ENCODE measurements at places on chromosomes 3 and 15.

DNA sequence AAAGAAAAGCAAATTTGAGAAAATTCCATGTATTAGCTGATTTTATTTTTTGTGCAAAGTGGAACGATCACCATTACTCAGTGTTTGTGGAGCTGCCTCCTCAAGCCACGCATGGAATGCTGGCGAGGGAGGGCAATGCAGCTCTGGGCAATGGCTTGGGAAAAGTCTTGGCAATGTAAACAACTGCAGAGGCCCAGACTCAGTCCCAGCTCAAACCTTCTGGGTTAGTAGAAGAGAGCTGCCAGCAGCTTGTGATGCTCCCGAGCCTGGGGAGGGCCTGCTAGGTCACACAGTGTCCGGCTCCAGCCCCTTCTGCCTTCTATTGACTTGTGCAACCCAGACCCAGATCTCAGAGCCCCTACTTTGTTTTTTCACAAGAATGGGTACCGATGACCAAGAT, 4.3 kb downstream of the EPHB1 start:
- peaks cover 6% of the 10 kb centered on the region for H3K27me3 ChIP-seq
- no peaks in the 10 kb centered on the region for H3K36me3 ChIP-seq
- DNase-seq: no peak
- no peak overlapping the region for H3K4me3 ChIP-seq
- no peak overlapping the region for H3K27ac ChIP-seq

DNA sequence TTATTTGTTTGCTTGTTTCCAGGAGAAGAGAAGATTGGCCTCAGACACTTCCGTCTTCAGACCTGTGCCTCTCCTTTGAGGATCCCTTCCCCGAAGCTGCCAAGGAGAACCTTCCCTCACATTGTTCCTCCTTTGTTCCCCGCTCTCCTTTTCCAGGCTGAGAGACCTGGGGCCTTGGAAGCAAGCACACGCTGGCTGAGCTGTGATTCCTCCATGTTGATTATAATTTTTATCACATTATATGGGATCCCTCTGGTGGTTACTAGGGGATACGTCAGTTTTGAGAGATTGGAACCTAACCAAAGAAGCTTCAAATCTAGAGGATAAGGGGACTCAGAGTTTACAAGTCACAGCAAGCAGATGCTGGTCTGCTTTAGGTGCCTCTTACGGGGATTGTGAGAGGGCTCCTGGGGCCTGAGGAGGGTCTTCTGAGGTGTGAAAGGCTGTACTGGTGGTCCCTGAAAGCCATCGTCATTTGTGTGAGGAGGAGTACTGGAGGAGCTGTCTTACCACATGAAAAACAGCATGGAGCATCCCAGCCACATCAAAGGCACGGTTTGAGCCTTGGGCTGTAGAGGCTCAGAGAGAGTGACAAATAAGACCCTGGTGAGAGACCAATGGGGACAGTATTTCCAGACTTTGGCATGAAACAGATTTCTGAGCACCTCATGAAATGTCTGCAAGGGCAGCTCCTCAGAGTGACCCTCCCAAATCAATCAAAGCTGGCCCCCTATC, 760.1 kb upstream of the CFAP20DC start:
- no peaks in the 10 kb centered on the region for H3K4me1 ChIP-seq
- no peak overlapping the region for H3K4me3 ChIP-seq
- H3K27ac ChIP-seq: no peak overlapping the region
- H3K36me3 ChIP-seq: no peaks in the 10 kb centered on the region
- peaks cover 1% of the 10 kb centered on the region for H3K27me3 ChIP-seq

DNA sequence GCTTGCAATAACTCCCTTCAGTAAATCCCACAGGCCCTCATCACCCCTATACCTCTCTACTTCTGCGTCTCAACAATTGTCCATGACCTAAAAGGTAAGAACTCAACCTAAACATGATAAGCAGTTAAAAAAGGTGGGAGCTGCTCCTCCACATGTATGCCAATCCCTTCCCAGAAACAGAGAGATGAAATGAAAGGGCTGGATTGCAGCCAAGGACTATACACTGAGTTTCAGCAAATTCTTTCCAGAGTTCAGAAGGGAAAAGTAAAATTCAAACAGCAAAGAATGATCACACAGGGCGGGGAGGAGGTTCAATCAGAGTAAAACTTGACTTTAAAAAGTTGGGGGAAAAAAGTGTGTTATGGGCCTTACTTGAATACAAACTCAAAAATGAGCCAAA, 27.5 kb downstream of the PLOD2 start:
- no peak overlapping the region for H3K27ac ChIP-seq
- H3K27me3 ChIP-seq: no peaks in the 10 kb centered on the region
- DNase-seq: no peak

- no peak overlapping the region for H3K4me3 ChIP-seq
- DNase-seq: no peak
- H3K27me3 ChIP-seq: peaks cover 2% of the 10 kb centered on the region
- H3K27ac ChIP-seq: no peak overlapping the region
- H3K36me3 ChIP-seq: no peaks in the 10 kb centered on the region
Measured at GRCh38 chr3:9070961-9071360, 107.7 kb upstream of the RAD18 start.

- peak overlapping the region; percentile 96 for H3K4me3 ChIP-seq
- peak overlapping the region; percentile 81 for H3K27ac ChIP-seq
- H3K36me3 ChIP-seq: peaks cover 20% of the 10 kb centered on the region
Measured at GRCh38 chr15:65423976-65424679, 1.4 kb upstream of the IGDCC4 start.

DNA sequence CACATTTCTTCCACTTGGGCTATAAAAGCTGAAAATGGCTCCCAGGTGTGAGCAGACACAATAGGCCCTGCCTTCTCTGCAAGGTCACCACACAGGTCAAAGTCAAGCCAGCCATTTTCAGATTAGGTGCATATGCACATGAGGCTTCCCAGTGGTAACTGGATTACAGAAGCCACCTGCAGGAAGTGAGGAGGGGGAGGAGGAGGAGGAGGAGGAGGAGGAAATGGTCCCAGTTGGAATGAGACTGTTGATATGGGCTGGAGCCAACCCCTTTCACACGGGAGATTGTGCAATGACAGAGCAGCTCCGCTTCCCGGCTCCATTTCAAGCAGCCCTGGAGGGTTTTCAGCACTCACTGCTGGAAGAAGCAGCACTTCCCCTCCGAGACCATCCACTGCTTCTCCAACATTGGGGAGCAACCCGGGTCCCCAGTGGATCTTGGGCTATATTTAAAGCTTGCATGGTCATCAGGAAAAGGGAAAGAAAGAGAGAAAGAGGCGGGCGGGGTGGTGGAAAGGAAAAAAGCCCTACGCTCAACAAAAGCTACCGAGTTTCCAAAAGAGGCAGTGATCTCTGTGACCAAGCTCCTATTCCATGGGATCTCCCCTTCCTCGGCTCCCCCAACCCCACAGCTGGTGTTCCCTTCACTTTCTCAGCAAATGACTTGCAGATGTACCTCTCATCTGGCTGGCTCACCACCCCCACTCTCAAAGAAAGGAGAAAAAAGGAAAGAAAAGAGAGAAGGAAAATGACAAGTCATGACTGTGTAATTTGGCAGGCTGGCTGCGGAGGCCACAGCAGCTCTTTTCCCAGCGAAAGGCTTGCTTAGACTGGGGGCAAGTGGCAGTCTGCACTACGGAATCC, 58.3 kb downstream of the LRIG1 start:
- H3K4me3 ChIP-seq: peak overlapping the region; percentile 69
- peaks cover 51% of the 10 kb centered on the region for H3K4me1 ChIP-seq
- peak; percentile 49 for DNase-seq
- peaks cover 3% of the 10 kb centered on the region for H3K36me3 ChIP-seq
- peaks cover 2% of the 10 kb centered on the region for H3K27me3 ChIP-seq
- peak overlapping the region; percentile 71 for H3K27ac ChIP-seq

DNA sequence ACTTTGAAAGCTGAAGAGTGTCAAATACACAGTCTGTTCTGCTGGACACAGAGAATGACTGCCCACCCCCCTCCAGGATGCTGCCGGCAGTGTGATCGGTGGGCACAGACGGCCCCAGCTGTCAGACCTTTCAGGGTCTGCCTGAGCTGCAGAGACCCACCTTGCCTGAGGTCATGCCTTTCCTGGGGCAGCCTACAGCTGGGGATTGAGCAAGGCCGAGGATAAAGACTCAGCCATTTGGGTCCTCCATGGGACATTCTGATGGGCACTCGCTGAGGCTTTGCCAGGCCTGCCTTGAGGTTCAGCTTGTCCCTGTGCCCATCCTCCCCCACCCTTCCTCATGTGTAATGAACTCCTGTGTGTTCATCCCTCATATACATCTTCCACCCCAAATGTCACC, 102.3 kb upstream of the SMAD3 start:
- no peaks in the 10 kb centered on the region for H3K36me3 ChIP-seq
- no peak for DNase-seq

- no peak overlapping the region for H3K4me3 ChIP-seq
- DNase-seq: no peak
- no peaks in the 10 kb centered on the region for H3K36me3 ChIP-seq
- H3K27ac ChIP-seq: no peak overlapping the region
- no peaks in the 10 kb centered on the region for H3K4me1 ChIP-seq
- no peaks in the 10 kb centered on the region for H3K27me3 ChIP-seq
Measured at GRCh38 chr15:48266024-48266689, 60.1 kb downstream of the SLC12A1 start.

GRCh38 chr3:155908086-155908485, 37.6 kb downstream of the GMPS start:
- peaks cover 7% of the 10 kb centered on the region for H3K27me3 ChIP-seq
- peaks cover 18% of the 10 kb centered on the region for H3K36me3 ChIP-seq
- DNase-seq: peak; percentile 13
- peaks cover 13% of the 10 kb centered on the region for H3K4me1 ChIP-seq
- H3K4me3 ChIP-seq: no peak overlapping the region
- peak overlapping the region; percentile 81 for H3K27ac ChIP-seq

DNA sequence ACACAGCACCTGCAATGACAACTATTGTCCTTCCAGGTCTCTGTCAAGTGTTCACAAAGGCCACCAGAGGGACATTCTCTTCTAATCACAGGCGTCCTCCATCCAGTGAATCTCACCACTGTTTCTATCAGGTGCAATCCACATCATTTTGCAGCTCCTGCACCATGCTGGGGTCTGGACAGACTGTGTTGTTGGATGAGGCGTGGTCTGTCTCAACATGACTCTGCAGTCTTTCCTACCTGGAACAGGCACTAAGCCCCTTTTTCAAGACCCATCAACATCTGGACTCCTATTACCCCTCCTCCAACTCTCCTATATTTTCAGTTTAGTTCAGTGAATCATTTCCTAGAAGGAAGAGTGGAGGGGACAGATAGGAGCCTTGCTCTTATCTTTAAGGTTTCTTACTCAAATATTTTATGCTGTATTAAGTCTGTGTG, 31.5 kb upstream of the VEPH1 start:
- no peaks in the 10 kb centered on the region for H3K36me3 ChIP-seq
- H3K4me3 ChIP-seq: no peak overlapping the region
- no peaks in the 10 kb centered on the region for H3K27me3 ChIP-seq

DNA sequence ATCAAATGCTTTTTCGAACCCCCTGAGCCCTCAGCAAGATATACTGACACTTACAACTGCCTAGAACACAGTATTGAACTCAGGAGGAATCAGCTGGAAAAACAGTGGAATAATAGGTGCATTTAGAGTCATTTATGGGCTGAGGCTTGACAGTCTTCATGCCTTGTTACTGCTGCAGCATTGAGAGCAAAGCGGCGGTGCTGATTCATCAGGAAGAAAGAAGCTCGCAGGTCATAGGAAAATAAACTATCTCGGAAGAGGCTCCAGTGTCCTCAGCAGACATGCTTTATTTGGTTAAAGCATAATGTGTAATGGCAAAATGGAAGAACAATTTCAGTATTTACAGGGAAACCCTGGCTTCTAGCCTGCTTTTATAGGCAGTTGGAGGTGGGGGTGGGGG, 30.1 kb upstream of the NEO1 start:
- no peak for DNase-seq
- no peaks in the 10 kb centered on the region for H3K27me3 ChIP-seq
- H3K27ac ChIP-seq: no peak overlapping the region
- H3K4me1 ChIP-seq: peaks cover 11% of the 10 kb centered on the region
- H3K36me3 ChIP-seq: no peaks in the 10 kb centered on the region

- no peak for DNase-seq
- no peaks in the 10 kb centered on the region for H3K36me3 ChIP-seq
- no peak overlapping the region for H3K4me3 ChIP-seq
- H3K4me1 ChIP-seq: peaks cover 2% of the 10 kb centered on the region
- no peak overlapping the region for H3K27ac ChIP-seq
Measured at GRCh38 chr15:37903919-37904625, 30.4 kb upstream of the TMCO5A start.

DNA sequence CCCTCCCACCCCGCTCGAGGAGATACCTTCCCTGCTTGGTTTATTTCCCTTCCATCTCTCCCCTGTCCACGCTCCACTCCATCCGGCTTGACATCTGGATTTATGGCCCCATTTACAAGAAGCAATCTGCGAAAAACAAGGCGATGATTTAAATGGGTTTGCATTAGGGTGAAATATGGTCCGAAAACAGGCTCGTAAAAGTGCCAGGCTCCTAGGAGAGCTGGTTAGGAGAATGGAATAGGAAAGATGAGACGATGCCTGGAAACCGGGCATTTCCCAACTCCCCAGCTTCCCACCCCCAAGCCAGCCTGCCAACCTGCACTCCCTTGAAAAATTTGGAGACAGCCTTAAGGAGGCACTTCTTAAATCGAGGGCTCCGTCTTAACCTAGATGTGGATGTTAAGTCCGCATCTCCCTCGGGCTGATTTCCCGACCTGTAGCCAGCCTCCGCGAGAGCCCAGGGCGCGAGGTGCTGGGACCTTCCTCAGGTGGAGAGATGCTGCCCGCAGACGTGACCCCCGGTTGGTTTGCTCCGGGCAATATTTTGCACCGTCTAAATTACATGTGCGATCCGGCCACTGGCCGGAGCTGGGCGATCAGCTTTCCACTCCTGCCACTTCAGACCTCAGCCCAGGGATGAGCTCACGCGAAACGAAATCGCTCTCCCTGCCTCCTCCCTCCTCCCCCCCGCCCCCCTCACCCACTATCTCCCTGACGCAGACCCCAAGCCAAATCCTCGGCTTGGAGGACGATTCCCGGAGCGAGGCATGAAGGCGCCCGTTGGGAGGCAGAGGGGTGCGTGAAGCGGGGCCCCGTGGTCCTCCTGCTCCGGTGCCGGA, 1.3 kb downstream of the GRM7 start:
- peaks cover 24% of the 10 kb centered on the region for H3K27me3 ChIP-seq
- peak overlapping the region; percentile 39 for H3K27ac ChIP-seq
- H3K4me3 ChIP-seq: peak overlapping the region; percentile 78
- H3K4me1 ChIP-seq: peaks cover 2% of the 10 kb centered on the region

GRCh38 chr3:23390446-23390845, 187.3 kb downstream of the UBE2E2 start:
- DNase-seq: no peak
- no peaks in the 10 kb centered on the region for H3K27me3 ChIP-seq
- peaks cover 5% of the 10 kb centered on the region for H3K36me3 ChIP-seq
- no peak overlapping the region for H3K4me3 ChIP-seq

DNA sequence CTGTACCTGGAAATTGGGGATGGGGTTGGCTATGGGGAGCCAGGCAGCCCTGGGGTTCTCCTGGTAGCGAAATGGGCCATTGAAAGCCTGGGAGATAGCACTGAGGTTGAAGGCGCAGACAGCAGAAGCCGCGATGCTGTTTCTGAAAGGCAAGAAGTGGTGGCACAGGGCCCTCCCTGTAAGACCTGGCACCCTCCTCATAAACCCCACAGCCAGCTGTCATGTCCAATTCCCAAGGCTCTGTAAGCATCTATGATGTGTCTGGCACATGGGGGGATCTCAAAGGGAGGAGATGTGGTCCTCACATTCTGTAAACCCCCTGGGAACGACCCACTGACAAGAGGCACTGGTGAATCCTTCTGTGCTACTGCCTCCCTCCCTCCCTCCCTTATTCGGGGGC, 104.0 kb downstream of the SEMA5B start:
- peaks cover 4% of the 10 kb centered on the region for H3K36me3 ChIP-seq
- no peaks in the 10 kb centered on the region for H3K4me1 ChIP-seq
- no peak for DNase-seq

- H3K4me1 ChIP-seq: peaks cover 39% of the 10 kb centered on the region
- H3K36me3 ChIP-seq: no peaks in the 10 kb centered on the region
- H3K4me3 ChIP-seq: no peak overlapping the region
Measured at GRCh38 chr3:15629860-15630597, 28.5 kb downstream of the BTD start.

All from endothelial cell (in vitro differentiated cells).